ENCODE measurements at places on chromosomes 4 and X.

GRCh38 chr4:124803641-124804040, 91.1 kb upstream of the ANKRD50 start:
- DNase-seq = no peak

- no peak for DNase-seq
These were observed 137.9 kb upstream of the S100G start for GRCh38 chrX:16511796-16512776.

- DNase-seq = no peak
These were observed 4.3 kb upstream of the SLC4A4 start for GRCh38 chr4:71334465-71334882.

DNA sequence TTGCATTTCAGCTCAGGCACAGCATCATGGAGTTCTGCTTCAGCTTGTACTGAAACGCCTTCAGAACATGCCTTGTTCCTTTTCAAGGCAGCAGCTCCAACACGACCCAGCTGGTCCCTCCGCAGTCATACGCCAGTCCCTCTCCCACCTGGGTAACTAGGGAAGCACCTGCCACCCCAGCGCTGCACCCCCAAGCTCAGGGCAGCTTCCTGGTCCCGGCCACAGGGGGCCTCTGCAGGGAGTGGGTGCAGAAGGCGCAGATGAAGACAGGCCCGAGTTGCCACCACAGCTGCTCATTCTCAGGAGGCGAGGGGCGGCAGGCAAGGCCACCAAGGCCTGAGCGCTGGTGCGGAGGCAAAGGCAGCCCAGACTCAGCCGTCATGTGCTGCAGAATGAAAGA, 21.8 kb downstream of the WDR1 start:
- no peak for DNase-seq

DNA sequence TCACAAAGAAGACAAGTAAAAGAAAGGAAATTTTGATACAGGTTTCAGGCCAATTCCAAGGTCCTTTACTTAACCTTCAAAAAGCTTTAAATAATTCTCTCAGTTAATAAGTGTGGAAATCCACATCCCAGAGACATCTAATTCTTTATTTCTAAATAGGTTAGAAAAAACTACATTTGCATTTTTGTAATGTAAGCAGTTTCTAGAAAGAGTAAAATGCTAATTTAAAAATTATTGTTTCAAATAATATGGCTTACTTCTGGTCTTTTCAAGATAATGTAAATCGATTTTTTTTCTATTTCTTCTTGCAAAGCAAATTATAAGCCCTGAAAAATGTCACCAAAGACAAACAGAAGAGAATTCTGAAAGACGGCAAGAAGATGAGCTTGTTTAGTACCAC, 180.4 kb upstream of the HHIP start:
- no peak for DNase-seq

DNA sequence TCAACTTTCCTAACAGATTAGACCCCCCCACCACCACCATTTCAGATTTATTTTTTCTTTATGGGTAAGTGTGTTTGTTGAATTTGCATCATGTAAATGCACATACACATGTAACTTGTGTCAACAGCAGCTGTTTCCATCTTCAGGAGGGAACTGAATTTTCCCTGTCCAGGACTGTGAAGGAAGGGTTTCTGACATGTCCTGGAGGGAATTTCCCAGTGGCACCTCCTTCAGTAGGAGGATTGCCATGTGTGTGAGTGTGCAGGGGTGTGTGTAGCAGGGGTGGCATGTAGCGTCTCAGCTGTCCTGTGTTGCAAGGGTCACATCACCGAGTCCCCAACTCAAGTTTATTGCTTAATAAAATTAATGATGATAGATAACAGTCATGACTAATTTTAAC, 19.7 kb downstream of the HERC6 start:
- DNase-seq = no peak

GRCh38 chr4:169663831-169664230, 43.5 kb downstream of the CLCN3 start:
- no peak for DNase-seq

GRCh38 chr4:1991596-1992434, 17.0 kb downstream of the NELFA start:
- DNase-seq = no peak

DNA sequence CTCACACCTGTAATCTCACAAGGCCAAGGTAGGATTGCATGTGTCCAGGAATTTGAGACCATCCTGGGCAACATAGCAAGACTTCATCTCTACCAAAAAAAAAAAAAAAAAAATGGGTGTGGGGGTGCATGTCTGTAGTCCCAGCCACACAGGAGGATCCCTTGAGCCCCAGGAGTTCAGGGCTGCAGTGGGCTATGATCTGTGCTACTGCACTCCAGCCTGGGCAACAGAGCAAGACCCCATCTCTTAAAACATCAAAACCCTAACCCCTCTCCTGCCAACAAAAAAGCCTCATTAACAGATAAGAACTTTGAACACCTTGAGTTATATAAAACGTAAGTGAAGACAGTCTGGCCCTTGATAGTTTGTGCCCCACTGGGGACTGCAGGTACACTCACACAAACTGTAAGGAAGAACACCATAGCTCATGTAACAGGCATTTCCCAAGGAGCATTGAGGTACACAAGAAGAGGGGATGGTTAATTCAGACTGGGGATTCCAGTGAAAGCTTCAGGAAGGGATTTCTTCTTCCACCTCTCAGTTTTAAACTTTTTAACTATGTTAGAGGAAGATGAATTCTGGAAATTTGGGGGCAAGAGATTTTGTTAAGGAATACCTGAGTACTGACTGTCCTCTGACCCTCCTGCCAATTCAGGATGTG, 34.7 kb downstream of the RBPJ start:
- no peak for DNase-seq

GRCh38 chrX:102599951-102600579, 750 bp downstream of the ARMCX5 start:
- peak; percentile 20 for DNase-seq

DNA sequence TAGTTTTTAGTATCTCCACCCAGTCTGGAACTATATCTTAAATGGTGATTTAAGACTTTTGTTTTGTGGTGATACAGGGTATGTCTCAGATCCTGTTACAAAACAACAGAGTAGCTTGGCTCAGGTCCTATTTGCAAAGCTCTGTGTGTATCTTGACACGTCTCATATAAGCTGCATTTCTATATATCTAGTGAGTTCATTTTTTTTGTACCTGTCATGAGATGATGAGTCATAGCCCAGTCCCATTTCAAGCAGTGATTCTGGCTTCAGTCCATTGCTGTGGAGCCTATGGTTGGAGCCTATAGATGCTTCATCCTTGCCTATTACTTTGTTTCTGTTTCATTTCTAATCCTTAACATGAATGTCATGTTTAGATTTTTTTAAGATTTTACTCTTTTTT, 23.0 kb downstream of the GRXCR1 start:
- DNase-seq = no peak

GRCh38 chr4:158094413-158095134, 78.3 kb downstream of the GASK1B start:
- DNase-seq = no peak

- DNase-seq = no peak
These were observed 331.0 kb downstream of the PCDH7 start for GRCh38 chr4:31051151-31051550.

- DNase-seq = no peak
These were observed 72.7 kb downstream of the UNC5C start for GRCh38 chr4:95476121-95476520.

DNA sequence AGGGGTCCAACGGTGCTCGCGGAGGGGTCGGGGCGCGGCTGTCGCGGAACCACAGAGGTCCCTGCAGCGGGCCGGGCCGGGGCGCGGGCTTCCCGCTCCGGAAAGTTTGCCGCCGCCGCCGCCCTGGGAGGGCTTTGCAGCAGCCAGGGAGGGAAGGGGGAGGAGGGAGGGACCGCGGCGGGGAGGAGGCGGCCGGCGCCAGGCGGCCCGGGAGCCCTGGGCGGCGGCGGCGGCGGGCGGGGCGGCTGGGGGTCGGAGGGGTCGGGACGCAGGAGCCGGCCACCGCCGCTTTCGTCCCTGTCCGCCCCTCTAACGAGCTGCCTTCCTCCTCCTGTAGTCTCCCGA, 375 bp downstream of the FGFR3 start:
- DNase-seq = no peak

DNA sequence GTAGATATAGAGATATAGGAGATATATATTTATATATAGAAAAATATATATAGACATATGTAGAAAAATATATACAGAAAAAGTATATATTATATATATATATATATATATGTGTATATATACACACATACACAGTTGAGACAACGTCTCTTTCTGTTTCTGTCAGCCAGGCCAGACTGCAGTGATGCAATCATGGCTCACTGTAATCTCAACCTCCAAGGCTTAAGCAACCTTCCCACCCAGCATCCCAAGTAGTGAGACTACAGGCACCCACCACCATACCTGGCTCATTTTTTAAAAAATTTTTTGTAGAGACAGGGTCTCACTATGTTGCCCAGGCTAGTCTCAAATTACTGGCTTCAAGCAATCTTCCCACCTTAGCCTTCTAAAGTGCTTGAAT, 426.3 kb downstream of the GPM6A start:
- DNase-seq = no peak
